ENCODE measurements at places on chromosomes 11 and 22. TPM values are rescaled to one million over a fixed set of nuclear protein-coding genes. Genes with fewer than 3 reads are reported as not detected.
A peak's percentile ranks its signal among the peaks of the same experiment; 100 is the strongest.

ADORA2A gene
- 2.6 TPM for polyA plus RNA-seq

PHF21A gene
- polyA plus RNA-seq, result 24.3 TPM

NPTXR gene
- polyA plus RNA-seq, result 15.1 TPM

UCP2 gene
- 29.6 TPM for polyA plus RNA-seq

VSIG10L2 gene
- polyA plus RNA-seq, result 0.08 TPM

KCNJ1 gene
- 0.09 TPM for polyA plus RNA-seq

TBX1 gene
- polyA plus RNA-seq, result 1.4 TPM

OR10D3 gene
- polyA plus RNA-seq, result not detected

CHADL gene
- 3.5 TPM for polyA plus RNA-seq

C11orf42 gene
- polyA plus RNA-seq, result not detected

MRE11 gene
- 9.8 TPM for polyA plus RNA-seq

GRCh38 chr22:23743303-23743705 lies 7.6 kb downstream of the ZNF70 start:
- DNase-seq, result no peak

DNA sequence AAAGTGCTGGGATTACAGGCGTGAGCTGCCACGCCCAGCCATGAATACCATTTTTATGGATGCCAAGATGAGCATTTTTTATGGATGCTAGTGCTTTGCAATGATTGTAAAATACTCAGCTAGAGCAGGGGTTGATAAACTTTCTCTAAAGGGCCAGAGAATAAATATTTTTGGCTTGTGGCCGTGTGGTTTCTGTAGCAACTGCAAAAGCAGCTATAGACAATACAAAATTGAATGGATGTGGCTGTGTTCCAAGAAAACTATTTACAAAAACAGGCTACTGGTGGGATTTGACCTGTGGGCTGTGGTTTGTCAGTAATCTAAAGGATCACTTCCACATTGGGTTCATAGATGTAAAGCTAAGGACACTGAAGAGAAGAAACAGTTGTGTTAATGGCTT lies 56.0 kb downstream of the COMMD9 start:
- no peak for DNase-seq

GRCh38 chr11:77501758-77502157 lies 27.9 kb upstream of the PAK1 start:
- no peak for DNase-seq

GRCh38 chr11:65891219-65892136 lies 1.0 kb downstream of the CCDC85B start:
- DNase-seq, result no peak

DNA sequence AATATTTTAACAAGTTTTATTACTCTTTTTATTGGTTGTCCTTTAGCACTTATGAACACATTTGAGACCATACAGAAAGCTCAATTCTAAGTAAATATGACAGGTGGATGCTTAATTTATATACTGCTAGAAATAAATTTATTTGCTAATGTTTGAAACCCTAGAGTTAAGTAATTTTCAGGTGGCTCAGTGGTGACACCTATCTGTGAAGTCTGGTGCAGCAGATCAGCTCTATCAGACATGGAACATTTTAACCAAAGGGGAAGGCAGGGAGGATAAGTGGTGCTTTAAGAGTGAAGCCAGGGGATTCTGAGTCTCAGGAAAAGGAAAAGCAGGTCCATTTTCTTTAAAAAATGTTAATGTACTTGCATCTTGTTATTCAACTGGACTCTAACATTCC lies 175.8 kb downstream of the DSCAML1 start:
- DNase-seq, result no peak

DNA sequence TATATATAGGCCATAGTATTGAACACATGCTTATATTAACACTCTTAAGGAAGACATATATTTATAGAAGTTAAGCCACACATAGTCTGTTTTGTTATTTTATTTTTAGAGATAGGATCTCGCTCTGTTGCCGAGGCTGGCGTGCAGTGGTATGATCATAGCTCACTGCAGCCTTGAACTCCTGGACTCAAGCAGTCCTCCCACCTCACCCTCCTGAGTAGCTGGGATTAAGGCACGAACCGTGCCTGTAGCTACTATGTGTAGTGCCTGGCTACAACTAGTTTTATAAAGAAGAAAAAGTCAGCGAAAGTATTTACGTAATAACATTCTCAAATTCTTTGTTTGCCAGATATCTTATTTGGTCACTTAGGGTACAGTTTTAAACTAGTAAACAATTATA lies 5.6 kb upstream of the UCP2 start:
- no peak for DNase-seq

GRCh38 chr22:48952256-48953102 lies 875.2 kb downstream of the BRD1 start:
- no peak for DNase-seq

GRCh38 chr11:93510196-93510873 lies 32.9 kb downstream of the SMCO4 start:
- no peak for DNase-seq

- no peak for DNase-seq
These were observed 2.2 kb downstream of the FXYD2 start for GRCh38 chr11:117822074-117823033.

- no peak for DNase-seq
These were observed at the start of gene DLG2 for GRCh38 chr11:85627332-85627997. Gene DLG2 (minus strand): TSS chr11:85627344.

GRCh38 chr11:11973361-11973800 lies 35.0 kb downstream of the DKK3 start:
- peak; percentile 29 for DNase-seq

- no peak for DNase-seq
These were observed 117.3 kb upstream of the CTSC start for GRCh38 chr11:88454881-88455280.

GRCh38 chr22:31177420-31178162 lies 17.6 kb downstream of the RNF185 start:
- DNase-seq, result peak; percentile 55

DNA sequence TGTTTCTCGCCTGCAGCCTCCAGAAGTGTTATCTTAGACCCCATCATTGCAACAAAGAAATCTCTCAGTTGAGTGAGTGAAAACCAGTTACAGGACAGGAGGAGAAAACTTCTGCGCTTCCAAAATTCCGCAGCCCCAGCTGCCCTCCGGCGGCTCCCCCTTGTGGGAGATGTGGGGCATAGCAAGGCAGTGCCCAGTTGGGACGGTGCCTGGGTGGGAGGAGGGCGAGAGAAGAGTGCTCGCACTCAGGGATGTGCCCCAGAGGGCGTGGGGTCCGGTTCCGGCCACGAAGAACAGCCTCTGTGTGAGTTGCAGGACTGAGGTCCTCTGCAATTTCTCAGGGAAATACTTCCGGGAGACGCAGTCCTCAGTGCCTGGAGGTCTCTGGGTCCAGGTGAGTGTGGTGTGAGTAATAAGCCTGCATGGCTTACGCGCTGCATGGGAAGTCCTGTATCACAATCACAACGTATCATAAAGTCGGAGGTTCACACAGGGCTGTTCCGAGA lies 87.0 kb upstream of the BLID start:
- no peak for DNase-seq

GRCh38 chr11:72932132-72932570 lies 117.9 kb downstream of the ATG16L2 start:
- DNase-seq, result no peak

DNA sequence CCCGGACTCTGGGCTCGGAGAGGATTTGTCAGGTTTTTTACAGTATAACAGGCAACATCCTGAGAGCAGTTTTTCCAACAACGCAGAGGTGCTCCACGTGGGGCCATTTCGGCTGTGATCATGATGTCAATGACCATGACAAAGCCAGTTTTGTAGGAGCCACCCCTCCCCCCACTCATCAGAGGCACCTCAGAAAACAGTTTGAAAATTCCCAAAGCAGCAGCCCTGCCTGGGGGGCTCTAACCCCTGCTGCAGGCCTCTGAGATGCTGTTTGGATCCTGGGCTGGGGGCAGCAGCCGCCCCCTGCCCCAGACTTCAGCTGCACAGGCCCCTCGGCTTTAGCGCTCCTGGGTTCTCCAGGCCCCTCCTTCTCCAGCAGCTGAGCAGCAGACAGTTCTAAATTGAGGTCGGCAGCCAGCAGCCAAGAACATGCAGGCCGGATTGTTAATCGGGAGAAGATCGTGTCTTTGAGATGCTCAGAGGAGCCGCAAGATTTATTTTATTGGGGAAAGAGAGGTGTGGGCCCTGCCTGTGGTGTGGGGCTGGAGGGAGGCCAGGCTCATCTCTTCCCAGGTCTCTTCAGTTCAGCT lies 19.4 kb downstream of the NFAM1 start:
- DNase-seq, result no peak

GRCh38 chr22:48262596-48263430 lies 1500.4 kb downstream of the TBC1D22A start:
- no peak for DNase-seq

DNA sequence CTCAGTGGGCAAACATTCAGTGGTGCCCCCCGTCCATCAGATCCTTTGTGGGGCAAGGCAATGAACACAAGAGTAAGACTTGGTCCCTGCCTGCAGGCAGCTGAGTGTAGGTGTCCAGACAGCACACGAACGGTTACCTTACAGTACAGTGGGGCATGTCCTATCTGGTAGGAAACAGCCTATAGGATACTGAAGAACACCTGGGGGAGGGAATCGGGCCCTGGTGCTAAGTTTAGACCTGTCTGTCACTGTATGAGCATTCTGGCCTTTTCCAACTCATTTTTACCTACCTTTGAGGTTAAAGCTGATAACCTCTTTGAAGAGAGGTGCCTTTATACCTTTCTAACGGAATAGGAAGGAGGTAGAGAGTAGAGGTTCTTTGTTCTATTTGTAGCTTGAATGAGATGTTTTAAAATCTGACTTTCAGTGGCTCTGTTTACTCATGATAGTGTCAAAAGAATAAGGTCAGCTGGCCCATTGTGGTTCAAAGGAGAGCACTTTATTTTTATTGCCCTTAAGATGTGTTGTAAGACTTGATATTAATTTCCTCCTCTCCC lies 8.9 kb downstream of the ZNRF3 start:
- DNase-seq, result no peak

DNA sequence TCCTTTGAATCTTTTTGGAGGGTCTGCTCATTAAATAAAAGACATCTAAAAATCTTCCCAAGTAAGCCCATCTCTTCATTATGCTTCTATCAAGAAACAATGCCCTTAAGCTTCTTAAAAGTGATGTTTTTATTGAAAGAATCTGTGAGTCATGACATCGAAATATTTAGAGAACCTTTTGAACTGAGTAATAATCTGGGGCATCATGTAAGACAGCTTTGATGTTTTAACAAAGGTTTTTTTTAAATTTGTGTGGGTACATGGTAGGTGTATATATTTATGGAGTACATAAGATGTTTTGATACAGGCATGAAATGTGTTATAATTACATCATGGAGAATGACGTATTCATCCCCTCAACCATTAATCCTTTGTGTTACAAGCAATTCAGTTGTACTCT lies 46.8 kb downstream of the PLAAT5 start:
- DNase-seq, result no peak

- DNase-seq, result no peak
These were observed 7.7 kb upstream of the MMP12 start for GRCh38 chr11:102882389-102883024.

DNA sequence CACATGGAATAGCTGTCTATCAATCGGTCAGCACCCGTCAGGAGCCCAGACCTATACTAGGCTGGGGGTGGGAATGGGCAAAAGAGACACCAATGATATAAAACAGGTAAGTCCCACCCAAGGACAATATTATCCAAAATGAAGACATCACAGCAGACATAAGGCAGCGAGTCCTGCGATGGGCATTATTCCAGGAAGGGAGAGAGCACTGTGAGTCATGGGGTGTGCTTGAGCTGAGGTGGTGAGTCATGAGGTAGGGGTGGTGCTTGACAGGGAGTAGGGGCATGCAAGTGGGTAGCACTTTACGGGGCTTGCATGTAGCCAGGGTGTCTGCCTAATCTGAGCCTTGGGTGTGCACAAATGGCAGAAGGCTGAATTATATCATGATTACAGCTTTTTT lies 605.0 kb upstream of the CADM1 start:
- no peak for DNase-seq

GRCh38 chr11:56783448-56784041 lies 35.0 kb upstream of the OR9G4 start:
- DNase-seq, result peak; percentile 2

DNA sequence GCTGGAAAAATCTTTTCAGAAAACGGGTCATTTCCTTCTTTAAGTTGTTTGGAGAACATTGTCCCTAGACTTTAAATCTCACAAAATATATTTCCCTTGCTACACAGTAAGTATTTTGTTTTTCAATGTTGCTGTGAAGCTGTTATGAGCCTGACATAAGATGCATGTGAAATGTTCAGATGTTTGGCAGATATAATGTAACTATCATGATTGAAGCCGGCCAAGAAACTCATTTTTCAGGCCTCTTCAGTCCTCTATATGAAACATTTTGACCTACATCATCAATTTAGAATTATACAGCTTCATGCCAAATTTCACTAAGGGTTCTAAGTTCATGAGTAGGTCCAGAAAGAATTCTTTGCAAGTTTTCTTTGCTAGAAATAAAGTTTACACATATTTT lies 133.8 kb downstream of the JRKL start:
- DNase-seq, result no peak

- DNase-seq, result no peak
These were observed 3.8 kb upstream of the MMP27 start for GRCh38 chr11:102709201-102709945.

- DNase-seq, result no peak
These were observed 131.9 kb upstream of the MTNR1B start for GRCh38 chr11:92837595-92837994.

GRCh38 chr11:37505406-37505805 lies 907.4 kb upstream of the RAG2 start:
- no peak for DNase-seq

DNA sequence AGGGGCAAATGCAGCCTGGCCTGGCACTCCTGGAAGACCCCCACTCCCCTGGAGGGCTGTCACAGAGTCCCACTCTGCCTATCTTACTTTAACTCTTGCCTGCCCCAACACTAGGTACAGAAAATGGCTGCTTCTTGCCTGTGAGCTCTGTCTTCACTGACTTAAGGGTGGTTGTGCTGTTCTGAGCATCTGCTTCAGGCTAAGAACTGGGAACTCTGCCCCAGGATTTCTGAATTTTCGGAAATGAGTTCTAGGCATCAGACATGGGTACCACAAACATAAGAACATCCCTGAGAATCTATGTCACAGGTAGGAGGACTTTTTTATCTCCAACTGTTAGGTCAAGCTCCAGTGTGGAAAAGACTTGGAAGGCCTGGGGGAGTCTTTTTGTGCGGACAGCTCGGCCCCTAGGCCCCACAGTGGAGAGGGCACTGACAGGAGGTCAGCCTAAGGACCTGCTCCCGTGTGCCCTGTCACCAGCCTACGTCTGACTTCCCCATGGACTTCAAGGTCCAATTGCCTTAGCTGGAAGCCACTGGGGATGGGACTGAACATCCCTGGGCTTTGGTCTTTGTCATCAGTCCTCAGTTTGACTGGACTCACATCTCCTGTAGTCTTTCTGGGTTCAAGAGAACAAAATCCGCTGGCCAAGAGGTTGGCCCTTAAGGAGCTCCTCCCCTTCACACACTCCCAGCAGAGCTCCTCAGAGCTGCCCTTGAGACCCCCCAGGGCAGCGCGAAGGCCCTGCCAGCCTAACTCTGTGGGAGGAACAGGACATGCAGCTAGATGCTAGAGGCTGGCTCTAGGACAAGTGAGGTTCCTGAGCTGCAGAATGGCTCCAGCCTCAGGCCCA lies 31.9 kb downstream of the PPP2R1B start:
- DNase-seq, result no peak
